CD8-positive, alpha-beta memory T cell (primary cell): ENCODE measurements at places on chromosomes 12 and 14. TPM values are rescaled to one million over a fixed set of nuclear protein-coding genes. Genes with fewer than 3 reads are reported as not detected.

DNA sequence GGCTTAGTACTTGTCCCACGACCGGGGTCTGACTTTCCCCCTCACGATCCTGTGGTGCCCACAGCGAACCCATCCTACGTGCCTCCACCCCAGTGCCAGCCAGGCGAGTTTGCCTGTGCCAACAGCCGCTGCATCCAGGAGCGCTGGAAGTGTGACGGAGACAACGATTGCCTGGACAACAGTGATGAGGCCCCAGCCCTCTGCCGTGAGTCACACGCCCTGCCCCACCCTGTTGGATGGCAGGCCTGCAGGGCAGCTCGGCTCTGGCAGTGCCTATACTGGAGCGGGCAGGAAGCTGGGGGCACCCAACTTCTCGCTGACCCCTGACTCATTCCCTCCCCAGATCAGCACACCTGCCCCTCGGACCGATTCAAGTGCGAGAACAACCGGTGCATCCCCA lies 18.3 kb upstream of the LRP1-AS start:
- H3K27ac ChIP-seq: no peak overlapping the region
- H3K4me1 ChIP-seq: no peaks in the 10 kb centered on the region
- H3K4me3 ChIP-seq: no peak overlapping the region

- H3K4me1 ChIP-seq: peaks cover 4% of the 10 kb centered on the region
- H3K36me3 ChIP-seq: no peaks in the 10 kb centered on the region
- no peak overlapping the region for H3K4me3 ChIP-seq
These were observed 1.2 kb downstream of the KIF26A start for GRCh38 chr14:104139460-104140212.

- no peak for DNase-seq
- no peak overlapping the region for H3K4me3 ChIP-seq
- no peaks in the 10 kb centered on the region for H3K27me3 ChIP-seq
- peaks cover 23% of the 10 kb centered on the region for H3K4me1 ChIP-seq
- H3K27ac ChIP-seq: no peak overlapping the region
These were observed 2.9 kb downstream of the TCHP start for GRCh38 chr12:109902891-109903418.

The PLBD1 gene
- 0.24 TPM for total RNA-seq

GRCh38 chr12:117025481-117026151 lies 73.6 kb downstream of the TESC start:
- no peaks in the 10 kb centered on the region for H3K4me1 ChIP-seq
- no peaks in the 10 kb centered on the region for H3K27me3 ChIP-seq
